MG63 (cell line): ENCODE measurements at places on chromosomes 5 and 9. TPM values are rescaled to one million over a fixed set of nuclear protein-coding genes. Genes with fewer than 3 reads are reported as not detected.

GRCh38 chr5:174283211-174284005, 237.9 kb downstream of the NSG2 start:
- no peak for DNase-seq

DNA sequence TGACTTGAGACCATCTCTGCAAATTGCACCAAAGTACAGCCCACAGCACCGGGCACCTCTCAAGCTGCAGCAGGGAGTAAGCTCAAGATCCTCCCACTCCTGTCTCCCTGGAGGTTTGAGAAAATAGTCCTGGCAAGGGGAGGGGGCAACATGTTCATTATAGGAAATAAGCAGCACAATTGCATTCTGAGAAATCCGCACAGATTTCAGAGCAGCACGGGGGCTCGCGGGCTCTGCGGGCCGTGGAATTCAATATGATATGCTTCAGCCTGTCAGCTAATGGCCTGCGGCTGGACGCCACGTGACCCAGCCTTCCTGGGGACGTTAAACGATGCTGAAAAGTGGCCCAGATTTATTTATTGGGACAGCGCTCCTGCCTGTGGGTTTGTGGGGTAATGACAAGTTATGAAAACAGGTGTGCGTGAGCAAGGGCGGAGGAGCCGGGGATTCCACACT, 156.4 kb downstream of the DAB2IP start:
- no peak for DNase-seq

DNA sequence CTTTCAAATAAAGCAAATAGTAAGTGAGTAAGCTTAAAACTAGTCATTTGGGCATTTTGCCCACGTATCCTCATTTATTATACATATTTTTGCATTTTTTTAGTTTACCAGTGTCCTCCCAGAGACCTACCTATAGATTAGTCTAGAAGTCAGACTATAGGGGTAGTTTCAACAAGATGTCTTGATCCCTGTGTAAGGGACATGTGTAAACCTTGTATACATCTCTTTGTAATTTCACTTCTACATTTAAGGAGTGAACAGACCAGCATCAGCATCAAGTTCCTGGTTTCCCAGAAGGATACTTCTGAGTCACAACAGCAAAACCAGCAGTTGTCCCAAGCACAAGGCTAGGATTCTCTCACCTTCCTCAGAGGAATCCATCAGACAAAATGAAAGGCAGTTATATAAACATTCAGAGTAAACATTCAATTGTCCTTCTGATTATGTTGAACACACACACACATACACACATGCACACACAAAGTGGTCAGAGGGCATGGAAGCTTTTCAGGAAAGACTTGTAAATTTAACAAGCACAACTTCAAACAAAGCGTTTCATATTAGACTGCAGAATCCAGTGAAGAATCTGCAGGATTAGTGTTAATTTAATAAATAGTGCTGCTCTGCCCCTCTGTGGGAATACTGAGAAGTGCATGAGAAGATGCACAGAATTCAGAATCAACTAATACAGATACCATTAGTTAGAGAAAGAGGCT, 55.4 kb downstream of the HINT1 start:
- no peak for DNase-seq

DNA sequence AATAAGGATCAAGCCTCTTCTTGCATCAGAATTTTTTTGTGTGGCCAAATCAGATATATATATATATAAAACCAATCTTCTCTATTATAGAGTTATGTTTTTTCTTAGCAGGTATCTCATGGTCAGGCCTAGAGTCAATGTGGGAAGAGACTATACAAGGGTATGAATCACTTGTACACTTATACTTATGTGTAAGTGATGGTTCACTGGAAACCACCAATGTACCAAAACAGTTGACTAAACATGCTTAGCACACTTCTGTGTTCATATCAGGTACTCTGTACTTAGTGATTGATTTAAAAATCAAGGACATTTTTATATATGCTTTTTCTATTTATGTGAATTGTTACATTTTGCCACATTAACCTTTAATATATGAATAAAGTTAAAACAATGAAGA, 92.6 kb downstream of the CWC27 start:
- no peak for DNase-seq

DNA sequence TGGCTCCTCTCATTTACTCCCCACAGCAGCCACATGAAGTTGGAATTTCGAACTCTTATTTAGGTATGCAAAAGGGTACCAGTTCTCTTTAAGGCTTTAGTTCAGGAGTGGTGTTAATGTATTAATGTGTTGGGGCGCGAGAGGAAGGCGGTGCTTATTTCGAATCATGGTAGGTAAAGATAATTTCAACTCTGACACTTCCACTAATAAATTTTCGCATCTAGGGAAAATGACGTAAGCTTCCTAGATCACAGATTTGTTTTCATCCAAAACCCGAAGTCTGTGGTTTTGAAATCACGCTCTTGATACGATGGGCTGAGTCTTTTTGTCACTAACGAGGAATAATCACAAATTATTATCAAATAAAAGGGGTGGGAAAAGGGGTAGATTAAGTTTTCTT, 681 bp downstream of the PPWD1 start:
- DNase-seq: no peak

DNA sequence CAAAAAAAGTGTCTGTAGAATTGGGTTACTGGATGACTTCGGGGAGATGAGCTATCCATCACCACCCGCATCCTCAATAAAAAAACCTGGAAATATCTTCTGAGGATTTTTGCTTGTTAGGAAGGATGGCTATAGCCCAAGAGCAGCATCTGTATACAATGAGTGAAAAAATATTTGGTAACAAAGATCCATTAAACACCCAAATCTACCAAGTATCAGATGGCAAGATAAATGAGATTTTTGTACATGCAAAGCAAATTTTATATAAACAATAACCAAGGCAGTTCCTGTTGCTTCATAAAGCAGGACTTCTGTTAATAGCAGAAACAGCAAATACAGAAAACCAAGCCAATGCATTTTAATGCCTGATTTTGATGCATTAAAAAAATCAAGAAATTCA, 166.6 kb downstream of the SLC28A3 start:
- no peak for DNase-seq

DNA sequence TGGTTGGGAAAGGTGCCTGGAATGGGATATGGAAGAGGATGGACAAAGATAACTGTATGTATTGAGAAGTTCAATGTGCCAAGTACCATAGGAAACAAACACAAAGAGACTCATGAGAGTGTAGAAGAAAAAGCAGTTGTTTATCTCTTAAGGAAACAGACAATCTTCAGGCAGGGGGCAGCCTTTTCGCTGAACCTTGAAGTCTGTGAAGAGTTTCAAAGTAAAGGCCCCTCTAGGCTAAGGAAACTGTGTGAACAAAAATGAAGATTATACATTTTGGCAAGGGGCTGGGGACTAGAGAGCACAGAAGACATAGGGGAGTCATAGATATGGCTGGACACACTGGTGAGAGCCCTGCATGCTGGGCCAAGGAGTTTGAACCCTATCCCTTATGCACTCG, 27.5 kb upstream of the FRMPD1 start:
- no peak for DNase-seq

- DNase-seq: no peak
These were observed 338 bp downstream of the ABHD17B start for GRCh38 chr9:71910650-71911060.

DNA sequence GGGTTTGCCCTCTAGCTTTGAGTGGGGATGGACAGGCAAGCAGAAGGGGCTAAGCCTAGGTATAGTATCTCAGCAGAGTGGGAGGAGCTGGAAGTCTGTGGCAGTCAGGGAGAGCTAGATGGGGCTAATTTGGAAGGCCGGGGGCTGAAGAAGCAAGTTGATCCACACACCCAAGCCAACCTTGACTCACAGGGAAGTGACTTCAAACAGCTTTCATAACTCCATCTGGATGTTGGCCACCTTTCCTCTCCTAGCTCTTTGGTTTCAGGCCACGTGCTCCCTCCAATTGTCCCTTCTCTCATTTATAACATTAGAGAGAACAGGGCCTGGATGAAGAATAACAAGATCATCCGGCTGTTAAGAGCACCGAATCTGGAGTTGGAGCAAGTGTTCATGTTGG, 36.8 kb downstream of the EGR1 start:
- peak; percentile 24 for DNase-seq

GRCh38 chr9:99026271-99026955, 78.5 kb upstream of the TGFBR1 start:
- no peak for DNase-seq

- DNase-seq: no peak
These were observed 70.8 kb upstream of the HSPA9 start for GRCh38 chr5:138645778-138646575.

DNA sequence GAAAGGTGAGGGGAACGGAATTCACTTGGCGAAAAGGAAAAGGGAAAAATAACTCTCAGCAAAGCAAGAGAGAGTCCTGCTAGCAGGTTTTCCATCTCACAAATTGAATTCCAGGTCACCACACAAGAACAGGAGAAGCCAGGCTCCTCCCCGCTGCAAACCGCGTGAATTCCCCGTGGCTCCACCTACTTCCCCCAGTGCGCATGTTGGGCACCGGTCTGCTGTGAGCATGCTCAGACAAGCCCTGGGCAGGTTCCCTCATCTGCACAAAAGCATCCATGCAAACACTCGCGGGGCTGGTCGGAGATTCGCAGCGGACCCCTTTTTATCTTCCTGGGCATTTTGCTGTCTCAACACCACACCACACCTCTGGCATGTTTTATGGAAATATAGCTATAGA, 58.5 kb upstream of the S1PR3 start:
- DNase-seq: no peak

- DNase-seq: no peak
These were observed 63.4 kb downstream of the MVB12B start for GRCh38 chr9:126389992-126390391.

GRCh38 chr5:113378514-113378913, 56.3 kb downstream of the TSSK1B start:
- no peak for DNase-seq

- DNase-seq: no peak
These were observed 779.3 kb upstream of the WWC1 start for GRCh38 chr5:167512111-167512510.

DNA sequence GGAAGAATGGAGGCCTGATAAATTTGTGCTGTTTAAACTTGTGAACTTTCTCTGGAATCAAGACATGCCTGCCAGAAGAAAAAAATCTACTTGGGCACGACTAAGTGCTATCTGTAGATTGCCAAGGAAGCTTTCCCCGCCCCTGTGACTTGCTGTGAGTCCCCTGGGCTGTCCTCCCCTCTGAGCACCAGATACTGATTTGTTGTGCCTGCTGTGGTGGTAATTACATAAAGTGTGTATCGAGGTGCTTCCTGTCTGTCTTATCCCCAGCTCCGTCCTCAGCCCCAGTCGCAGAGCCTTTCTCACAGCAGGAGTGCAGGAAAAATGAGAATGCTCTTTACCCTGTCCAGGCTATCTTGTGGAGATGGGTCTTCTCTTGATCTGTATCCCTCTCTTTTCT, 53.9 kb downstream of the TRIO start:
- no peak for DNase-seq

DNA sequence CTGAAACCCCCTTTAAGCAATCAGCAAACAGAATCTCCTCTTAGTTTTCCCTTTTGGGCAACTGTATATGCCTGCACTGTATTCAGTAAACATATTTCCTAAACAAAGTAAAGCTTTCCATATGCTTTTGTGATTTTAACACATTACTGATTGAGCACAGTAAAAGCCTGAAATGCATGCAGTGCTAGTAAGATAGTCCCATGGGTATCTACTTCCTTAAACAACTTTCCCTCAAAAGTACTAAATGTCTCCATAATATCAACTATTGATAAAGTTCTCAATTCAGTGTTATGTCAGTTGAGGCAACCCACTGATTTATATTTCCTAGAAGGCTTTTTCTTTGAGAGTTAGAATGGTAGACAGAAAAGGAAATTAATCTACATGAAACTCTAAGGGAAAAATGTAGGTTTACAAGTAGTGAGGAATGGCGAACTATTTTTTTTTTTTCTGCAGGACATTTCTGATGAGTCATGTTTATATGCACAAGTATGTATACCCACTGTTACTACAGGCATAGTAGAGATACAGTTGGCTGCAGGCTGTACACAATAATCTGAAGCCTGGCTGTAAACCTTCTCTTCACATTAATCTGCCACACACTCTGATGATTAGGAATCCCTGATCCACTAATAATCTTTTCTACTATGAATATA, 31.2 kb upstream of the CEP120 start:
- no peak for DNase-seq

Gene ECSCR
- total RNA-seq: 0.63 and 0.74 TPM in 2 replicates

Gene PROB1
- 0.13 TPM in 1 of 2 replicates, not detected in the other for total RNA-seq

Gene CAVIN4
- 0.69 and 0.82 TPM in 2 replicates for total RNA-seq

Gene C9
- total RNA-seq: not detected in 2 replicates

Gene ROR2
- 0.20 TPM in 1 of 2 replicates, not detected in the other for total RNA-seq

Gene LEAP2
- total RNA-seq: 1.4 TPM in 1 of 2 replicates, not detected in the other

Gene FLT4
- 0.10 and 1.3 TPM in 2 replicates for total RNA-seq

Gene SLC36A3
- total RNA-seq: not detected in 2 replicates

Gene RNF183
- not detected in 2 replicates for total RNA-seq

Gene DMGDH
- not detected in 2 replicates for total RNA-seq

Gene COL15A1
- total RNA-seq: 0.62 and 1.2 TPM in 2 replicates
